ENCODE measurements at places on chromosomes 6 and 20.

- DNase-seq, result no peak
Observed at GRCh38 chr6:166691199-166691598, 64.1 kb upstream of the RPS6KA2 start.

DNA sequence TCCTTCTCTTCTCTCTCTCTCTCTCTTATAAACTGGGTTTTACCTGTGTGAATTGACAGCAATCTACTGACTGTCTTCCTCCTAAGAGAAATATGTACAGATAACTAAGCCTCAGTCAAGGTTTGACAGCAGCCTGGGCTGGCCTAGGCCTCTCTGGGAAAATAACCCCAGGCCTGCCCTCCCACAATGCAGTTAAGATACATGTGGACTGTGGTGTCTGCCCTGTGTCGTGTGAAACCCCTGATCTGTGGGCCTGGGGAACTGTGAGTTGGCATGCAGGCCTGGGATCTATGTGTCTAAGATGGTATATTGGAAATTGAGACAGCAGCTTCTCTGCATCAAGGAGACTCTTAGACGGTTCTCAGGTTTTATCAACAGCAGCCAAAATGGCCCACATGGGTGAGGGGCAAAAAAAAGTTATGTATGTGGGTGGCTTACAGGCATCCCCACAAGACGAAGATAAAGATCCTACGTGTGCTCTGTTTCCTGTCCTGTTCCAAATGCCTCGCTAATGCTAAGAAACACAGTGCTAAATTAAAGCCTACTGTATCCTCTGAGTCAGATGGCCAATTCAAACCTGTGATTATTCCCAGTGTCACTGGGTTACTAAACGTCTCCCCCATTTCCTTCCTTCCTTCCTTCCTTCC, 19.0 kb downstream of the LRFN2 start:
- DNase-seq, result no peak

- no peak for DNase-seq
Observed at GRCh38 chr20:25397096-25397495, 6.5 kb upstream of the ABHD12 start.

DNA sequence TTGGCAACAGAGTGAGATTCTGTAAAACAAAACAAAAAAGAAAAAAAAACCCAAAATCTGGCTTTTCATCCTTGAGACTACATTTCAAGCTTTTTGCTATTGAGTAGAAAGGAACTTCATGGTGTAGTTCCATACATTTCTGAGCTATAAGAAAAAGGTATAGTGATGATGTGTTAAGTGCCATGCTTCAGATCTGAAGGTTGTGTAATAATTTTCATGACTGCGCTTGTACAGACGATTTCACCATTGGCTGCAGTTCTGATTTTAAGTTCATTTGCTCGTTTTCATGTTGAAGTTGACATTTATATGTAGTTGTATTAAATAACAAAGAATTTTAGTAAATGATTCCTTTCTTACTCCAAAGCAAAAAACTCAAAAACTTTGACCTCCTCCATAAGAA, 247.6 kb downstream of the ARID1B start:
- DNase-seq, result no peak

DNA sequence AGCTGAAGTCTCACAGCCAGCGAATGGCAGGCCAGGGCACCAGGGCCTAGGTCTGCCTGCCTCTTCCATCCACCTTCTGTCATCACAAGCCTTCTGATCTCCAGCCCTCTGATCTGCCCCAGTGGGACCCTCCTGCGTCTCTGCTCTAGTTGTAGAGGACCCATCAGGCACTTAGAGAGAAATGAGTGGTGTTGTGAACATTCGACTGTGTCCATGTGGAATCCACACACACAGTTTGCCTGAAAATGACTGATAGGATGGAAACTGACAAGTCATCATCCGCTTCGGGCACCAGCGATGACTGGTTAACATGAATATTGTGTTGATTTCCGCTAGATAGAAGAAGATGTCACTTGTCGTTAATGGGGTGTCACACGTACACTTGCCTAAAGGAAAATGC, 221.0 kb downstream of the PTPRT start:
- no peak for DNase-seq

GRCh38 chr20:53161473-53161872, 189.3 kb downstream of the TSHZ2 start:
- DNase-seq, result no peak

- no peak for DNase-seq
Observed at GRCh38 chr6:39572661-39573340, 152.4 kb downstream of the KIF6 start.

DNA sequence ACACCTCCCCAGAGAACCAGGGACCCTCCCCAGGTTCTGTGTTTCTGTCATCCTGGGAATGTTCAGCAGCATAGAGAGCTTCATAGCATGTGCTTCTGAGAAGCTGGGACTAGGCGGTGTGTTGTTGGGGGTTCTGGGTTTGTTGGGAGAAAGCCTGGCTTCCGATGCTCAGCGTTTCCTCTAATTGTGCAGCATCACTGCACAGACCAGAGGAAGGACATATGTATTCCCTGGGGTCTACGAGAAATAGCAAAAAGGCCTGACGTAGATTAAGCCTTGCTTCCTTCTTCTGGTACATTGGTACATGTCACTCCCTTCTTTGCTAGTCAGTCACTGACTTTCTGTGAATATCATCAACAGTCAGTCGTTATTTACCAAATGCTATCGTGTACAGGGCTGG, 96.9 kb upstream of the SGK1 start:
- no peak for DNase-seq

GRCh38 chr20:57530327-57530981, 5.5 kb upstream of the CTCFL start:
- DNase-seq, result no peak

DNA sequence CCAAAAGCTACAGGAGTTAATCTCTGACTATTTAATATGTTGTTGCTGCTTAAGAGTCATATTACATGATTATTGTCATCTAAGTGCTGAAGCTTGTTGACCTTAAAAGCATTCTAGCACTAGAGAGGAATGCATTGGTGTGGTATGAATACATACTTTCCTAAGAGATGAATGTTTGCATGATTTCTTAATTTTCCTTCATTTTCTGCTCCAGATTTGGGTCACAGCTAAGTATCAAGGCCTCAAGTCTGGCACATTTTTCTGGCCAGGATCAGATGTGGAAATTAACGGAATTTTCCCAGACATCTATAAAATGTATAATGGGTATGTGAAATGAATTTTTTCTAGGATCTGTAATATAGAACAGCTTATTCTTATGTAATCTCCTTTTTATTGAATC, 53.6 kb downstream of the ENPP1 start:
- no peak for DNase-seq

GRCh38 chr6:113094779-113095178, 747.6 kb downstream of the RFPL4B start:
- DNase-seq, result no peak

DNA sequence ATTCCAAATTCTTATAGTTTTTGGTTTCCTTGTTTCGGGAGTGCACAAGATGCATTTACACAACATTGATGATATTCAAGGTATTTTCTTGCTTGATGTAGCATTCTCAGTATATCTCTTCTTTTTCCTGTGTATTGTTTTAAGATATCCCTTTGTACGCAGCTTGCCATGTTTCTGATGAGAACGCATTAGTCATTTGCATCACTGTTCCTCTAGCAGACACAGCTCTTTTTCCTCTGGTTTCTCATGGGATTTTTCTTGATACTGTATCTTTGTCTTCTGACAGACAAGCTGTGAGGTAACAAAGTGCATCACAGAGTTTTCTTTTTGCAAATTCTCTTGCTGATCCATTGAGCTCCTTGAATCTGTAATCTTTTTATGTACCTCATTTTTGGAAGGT, 146.4 kb downstream of the SLC22A3 start:
- no peak for DNase-seq

- DNase-seq, result no peak
Observed at GRCh38 chr6:3625980-3626563, 125.4 kb downstream of the PXDC1 start.

DNA sequence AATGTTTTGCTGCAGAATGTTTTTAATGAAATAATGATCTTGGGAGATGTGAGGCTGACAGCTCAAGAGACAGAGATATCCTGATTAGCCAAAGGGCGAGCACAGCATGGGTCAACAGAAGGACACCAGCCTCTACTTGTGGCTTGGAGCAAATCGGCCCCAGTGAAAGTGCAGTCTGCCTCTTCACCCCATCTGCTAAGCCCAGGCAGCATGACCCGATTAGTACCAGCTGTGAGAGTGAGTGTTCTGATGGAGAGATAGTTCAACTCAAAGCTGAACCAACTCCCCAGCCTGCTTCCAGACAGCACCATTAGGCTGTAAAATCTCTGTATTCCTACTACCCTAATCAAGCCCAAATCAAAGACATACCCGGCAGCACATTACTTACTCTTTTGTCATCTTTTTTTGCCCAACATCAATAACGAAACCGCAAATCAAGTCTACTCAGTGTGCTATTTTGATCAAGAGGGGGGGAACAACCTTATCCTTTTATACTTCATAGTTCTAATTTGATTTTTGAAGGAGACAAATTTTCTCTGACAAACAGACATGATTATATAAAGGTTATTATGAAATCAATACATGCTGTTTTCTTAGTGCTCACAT, 514.1 kb upstream of the NRSN1 start:
- DNase-seq, result no peak

DNA sequence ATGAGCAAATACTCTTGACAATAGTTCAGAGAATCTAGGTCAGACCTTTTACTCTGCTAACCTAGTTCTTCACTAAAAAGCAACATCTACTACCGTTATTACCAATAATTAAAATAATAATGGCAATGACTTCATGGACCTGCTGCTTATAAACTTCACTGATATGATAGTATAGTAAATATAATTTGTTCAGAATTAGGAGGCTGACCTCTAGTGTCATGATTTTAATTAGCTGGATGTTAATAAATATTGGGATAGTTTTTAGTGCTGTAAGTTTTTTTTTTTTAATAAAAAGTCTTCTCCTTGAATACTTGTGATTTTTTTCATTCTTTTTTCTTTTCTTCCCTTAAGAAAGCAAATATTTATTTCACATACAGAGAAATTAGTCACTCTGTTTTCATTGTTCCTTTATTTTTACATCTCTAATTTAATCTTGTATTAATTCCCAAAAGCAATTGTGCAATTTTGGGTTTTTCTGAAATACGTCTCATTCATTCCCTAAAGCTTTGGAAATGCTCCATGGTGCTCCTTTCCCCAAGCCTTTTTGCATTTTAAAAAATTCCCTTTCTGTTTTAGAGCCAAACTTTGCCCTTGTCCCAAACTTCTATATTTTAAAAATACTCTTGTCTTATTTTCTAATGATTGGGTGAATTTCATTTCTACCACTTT, 46.6 kb upstream of the UST start:
- no peak for DNase-seq

DNA sequence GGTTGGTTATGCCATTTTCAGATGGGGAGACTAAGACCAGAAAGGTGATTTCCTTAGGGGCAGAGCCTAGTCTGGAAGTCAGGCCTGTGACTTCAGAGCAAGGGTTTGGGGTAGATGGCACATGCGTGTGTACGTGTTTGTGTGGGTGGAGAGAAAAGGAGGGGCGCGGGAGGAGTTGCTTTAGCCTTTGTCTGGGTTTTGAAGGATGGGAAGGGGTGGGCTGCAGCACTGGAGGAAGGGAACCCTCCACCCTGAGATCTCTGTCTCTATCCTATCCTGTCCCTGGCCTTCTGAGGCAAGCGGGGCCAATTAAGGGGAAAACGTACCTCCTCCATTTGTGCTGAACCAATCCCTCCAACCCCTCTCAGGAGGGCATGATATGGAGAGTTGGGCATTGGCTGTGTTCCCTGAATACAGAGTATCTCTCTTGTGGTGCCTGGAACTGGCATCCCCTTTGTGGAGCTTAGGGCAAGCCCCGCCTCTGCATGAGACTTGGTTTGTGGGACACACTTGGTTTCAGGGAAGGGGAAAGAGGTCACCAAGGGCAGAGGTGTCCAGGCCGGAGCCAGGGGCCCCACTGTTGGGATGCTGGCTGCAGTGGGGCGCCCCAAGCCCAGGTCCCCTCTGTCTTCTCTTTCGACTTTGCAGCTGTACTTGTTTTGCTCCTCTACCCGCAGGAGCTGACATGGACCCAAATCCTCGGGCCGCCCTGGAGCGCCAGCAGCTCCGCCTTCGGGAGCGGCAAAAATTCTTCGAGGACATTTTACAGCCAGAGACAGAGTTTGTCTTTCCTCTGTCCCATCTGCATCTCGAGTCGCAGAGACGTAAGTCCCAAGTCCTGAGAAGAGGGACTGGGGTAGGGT, at the start of gene DBNDD2:
Gene DBNDD2 (plus strand): TSS at position 507 of the 863 bp plus-strand sequence. CDS start 179 bp downstream, at position 686.
- DNase-seq, result no peak

GRCh38 chr20:1890469-1891262, 4.5 kb upstream of the SIRPA start:
- no peak for DNase-seq

- peak; percentile 79 for DNase-seq
Observed at GRCh38 chr6:83442752-83443151, 11.9 kb upstream of the ME1 start.

GRCh38 chr6:63307581-63308246, 12.1 kb downstream of the LGSN start:
- peak; percentile 25 for DNase-seq

DNA sequence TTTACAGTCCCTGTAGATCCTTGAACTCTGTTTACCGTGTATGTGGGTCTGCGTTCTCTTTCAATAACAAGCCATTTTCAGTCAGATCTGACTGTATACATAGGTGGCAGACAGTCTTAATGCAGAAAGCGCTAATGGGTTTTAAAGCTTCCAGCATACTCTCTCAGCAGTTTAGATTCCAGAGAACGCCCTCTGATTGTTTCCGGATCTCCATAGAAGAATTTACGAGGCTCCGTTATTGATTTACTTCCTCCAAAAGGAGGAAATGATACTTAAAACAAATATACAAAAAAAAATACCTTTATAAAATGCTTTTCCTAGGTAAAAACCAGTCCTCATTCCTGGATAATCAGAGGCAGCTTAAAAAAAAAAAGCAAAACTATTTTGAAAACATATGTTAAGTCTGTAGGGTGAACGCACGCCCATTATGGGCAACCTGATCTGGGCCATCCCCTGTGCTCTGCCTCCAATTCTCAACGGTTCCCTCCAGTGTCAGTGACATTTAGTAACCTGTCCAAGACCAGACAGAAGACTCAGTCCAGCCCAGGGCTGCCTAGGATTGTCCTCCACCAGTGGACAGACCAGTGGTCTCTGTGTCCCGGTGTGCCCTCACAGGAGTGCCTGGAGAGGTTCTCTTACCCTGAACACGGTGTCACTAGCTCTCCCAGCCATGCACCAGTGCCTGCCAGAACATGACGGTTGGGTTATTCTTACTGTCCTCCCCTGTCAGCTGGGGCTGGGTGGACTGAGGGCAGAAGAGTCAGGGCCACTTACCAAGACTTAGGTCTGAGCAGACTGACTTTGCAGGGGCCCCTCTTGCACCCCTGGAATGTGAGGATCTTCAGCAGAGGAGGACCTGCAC, 217.3 kb downstream of the ARID1B start:
- DNase-seq, result peak; percentile 28

GRCh38 chr6:162942866-162943265, 215.1 kb downstream of the PACRG start:
- no peak for DNase-seq

- DNase-seq, result peak; percentile 26
Observed at GRCh38 chr6:116682334-116682712, 1.3 kb downstream of the KPNA5 start.

- DNase-seq, result no peak
Observed at GRCh38 chr20:14313341-14314020, 23.9 kb downstream of the FLRT3 start.
